ENCODE measurements at places on chromosomes 6 and 20. TPM values are rescaled to one million over a fixed set of nuclear protein-coding genes. Genes with fewer than 3 reads are reported as not detected.

GRCh38 chr6:47379328-47379727, 69.6 kb upstream of the TNFRSF21 start:
- no peak for DNase-seq

- no peak for DNase-seq
Measured at GRCh38 chr6:167734662-167735083, 92.0 kb upstream of the AFDN start.

GRCh38 chr6:149484733-149485700, at the start of gene ZC3H12D:
Gene ZC3H12D, minus strand, starts transcription at chr6:149485014. Its CDS starts 10,471 bp downstream, at chr6:149474543.
- no peak for DNase-seq

- no peak for DNase-seq
Measured at GRCh38 chr20:60091861-60092260, 133.6 kb downstream of the CDH26 start.

DNA sequence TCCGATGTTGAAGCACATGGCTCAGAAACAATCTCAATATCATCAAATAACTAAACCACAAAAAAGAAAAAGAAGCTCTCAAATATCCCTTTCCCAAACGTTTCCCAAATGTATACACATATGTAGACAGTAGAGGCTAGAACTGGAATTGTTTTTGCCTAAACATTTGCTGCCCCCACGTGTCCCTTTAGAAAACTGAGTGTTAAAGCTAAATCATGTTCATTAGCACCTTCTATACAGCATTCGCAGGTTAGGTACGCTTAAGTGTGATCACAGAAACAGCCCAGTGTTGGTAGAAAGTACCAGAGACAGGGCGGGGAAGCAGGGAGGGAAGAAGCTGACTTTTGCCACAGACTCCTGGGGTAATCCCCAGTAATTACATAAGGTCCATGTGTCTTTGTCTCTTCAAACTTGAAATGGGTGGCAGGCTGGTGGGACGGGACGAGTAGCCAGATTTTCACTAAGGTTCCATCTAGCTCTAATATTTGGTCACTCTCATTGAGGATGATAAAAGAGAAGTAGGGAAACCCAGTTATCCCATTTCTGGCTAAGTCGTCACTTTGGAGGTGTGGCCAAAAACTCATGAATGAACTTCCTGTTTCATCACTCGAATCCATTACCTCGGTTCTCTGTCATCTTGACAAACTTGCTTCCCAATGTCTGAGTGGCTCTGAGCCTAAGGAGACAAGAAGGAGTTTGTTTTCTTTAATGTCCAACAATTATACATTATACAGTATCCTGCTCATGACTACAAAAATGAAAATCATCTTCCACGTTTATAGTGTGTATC, 15.0 kb upstream of the TFAP2A start:
- no peak for DNase-seq

GRCh38 chr6:36733300-36733699, 35.7 kb downstream of the RAB44 start:
- DNase-seq: no peak

DNA sequence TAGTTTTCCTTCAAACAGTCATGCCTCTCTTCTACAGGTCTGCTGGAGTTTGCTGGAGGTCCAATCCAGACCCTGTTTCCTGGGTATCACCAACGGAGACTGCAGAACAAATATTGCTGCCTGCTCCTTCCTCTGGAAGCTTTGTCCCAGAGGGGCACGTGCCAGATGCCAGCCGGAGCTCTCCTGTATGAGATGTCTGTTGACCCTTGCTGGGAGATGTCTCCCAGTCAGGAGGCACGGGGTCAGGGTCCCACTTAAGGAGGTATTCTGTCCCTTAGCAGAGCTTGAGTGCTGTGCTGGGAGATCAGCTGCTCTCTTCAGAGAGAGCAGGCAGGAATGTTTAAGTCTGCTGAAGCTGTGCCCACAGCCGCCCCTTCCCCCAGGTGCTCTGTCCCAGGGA, 666.9 kb downstream of the FRK start:
- no peak for DNase-seq

RGS17 gene
- 6.6 TPM for total RNA-seq

ALDH5A1 gene
- total RNA-seq: 9.3 TPM

GHRH gene
- total RNA-seq: not detected

SIRPB2 gene
- total RNA-seq: 1.2 TPM

ACTL10 gene
- 0.95 TPM for total RNA-seq

Data from urinary bladder (tissue), 4 donors.